Left ventricle myocardium inferior (tissue), 1 donor: ENCODE measurements at places on chromosomes 16 and 17. TPM values are rescaled to one million over a fixed set of nuclear protein-coding genes. Genes with fewer than 3 reads are reported as not detected.

Gene PSMD11
- 63.7 TPM for total RNA-seq

Gene ATP6V0C
- total RNA-seq = 128 TPM

Gene C16orf95
- total RNA-seq = 3.2 TPM

Gene JPT1
- 13.8 TPM for total RNA-seq

Gene ATP2A3
- 8.6 TPM for total RNA-seq

Gene CSH1
- not detected for total RNA-seq

DNA sequence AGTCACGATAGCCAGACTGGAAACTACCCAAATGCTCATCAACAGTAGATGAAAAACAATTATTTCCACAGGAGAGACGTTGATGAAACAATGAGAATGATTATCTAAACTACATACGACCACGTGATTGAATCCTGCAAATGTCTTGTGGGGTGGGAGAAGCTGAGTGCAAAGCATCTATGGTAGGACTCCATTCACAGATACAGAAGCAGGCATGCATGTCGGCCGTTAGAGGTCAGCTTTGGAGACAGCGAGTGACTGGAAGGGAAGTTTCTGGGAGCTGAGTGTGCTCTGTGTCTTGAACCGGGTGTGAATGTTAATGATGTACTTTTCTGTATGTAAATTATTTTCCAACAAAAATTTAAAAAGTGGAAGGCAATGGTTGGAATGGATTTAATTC is 71.5 kb upstream of the DNAJA2 start:
- no peak for DNase-seq

GRCh38 chr17:74466111-74466827 is at the start of gene CD300A:
TSS of gene CD300A (plus strand) at chr17:74466634. CDS start at chr17:74466704, 70 bp downstream.
- DNase-seq = peak; percentile 55

DNA sequence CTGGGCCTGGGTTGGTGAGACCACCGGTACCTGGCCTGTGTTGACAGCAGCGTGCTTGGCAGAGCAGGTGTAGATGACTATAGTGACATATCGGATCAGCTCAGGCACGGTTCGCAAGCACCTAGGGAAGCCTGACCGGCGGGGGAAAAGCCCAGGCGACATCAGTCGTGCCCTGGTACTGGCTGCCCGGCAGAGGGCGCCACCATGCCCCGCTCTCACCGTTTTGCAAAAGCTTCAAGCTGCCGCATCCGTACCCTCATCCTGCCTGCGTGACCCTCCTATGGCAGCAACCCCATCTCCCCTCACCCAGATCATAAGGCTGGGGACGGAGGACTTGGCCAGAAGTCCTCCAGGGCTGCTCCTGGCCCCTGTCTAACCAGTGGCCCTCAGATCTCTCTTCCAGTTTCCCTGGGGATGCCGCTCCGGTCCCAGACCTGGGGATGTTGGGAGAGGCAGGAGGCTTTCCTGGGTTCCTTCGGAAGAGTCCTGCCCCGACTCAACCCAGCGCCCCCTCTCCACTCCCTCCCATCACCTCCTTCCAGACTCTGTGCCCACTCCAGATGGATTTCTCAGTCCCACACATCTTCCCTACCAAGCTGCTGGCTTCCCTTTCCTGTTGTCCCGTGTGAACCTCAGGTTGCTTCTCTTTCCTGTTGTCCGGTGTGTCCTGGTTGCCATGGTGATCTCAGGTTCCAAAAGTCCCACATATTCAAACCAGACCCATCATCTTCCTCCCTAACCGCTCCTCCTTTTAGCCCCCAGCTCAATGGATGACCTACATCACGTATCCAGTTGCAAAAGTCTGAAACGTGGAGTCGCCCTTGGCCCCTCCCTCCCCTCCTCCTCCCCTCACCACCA is 13.7 kb downstream of the ALOX12B start:
- DNase-seq = peak; percentile 57

DNA sequence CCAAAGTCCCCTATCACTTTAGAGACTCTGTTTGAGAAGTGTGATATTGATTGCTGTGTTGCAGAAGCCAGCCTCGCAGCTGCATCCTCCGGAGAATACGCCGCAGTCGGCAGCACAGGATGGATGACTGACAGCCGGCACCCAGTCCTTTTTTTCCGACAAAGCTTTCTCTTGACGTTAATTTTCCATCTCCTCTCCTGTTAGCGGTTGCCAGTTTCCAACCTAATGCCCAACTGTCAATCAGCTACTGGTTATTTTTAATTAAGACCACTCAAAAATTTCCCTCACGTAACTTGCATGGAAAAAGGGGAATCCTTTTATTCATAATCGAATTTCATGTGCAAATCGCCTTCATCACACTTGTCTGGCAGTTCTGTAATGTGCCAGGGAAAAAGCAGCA is 953.9 kb downstream of the CDH11 start:
- no peak for DNase-seq

DNA sequence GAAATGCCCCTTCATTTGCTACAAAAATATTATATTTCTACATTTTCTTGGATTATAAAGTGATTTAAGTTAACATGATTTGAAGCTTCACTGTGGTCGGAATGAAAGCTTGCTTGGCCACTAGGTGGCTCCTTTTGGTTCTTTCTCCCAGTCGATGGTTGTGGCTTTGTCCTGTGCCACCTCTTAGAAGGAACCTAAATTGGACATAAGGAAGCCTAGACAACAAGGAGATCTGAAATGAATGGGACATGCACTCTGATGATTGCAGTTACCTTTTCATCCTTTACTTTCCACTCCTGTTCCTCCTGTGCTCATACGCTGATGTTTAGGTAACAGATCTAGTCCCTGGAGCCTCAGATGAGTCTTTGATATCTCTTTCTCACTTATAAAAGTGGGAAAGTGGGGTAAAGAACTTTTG is 39.2 kb downstream of the FTO start:
- no peak for DNase-seq

GRCh38 chr16:72536723-72537435 is 364.9 kb upstream of the PMFBP1 start:
- DNase-seq = no peak

DNA sequence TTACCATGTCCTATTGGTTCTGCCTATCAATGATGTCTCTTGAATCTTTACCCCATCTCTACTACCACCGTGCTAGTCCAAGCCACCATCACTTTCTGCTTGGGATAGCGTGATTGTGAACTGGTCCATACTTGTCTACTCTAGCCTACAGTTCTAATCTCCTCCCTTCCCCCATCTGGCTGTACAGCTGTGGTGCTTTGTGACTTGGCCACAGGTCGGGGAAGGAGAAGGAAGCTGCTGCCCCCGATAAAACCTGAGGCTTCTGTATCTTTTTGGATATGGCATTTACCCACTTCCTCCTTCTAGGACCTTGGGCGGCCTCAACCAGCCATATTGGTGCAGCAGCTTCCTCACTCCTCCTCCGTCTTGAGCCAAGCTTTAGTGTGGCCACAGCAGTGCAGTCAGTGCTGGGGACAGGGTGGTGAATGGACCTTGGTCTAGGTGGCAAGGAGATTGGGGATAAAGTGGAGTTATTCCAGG is 314 bp upstream of the ITGA2B start:
- DNase-seq = no peak

GRCh38 chr17:42321555-42321954 is 33.3 kb downstream of the STAT5A start:
- no peak for DNase-seq

GRCh38 chr16:86555704-86556075 is 655 bp upstream of the MTHFSD start:
- no peak for DNase-seq

DNA sequence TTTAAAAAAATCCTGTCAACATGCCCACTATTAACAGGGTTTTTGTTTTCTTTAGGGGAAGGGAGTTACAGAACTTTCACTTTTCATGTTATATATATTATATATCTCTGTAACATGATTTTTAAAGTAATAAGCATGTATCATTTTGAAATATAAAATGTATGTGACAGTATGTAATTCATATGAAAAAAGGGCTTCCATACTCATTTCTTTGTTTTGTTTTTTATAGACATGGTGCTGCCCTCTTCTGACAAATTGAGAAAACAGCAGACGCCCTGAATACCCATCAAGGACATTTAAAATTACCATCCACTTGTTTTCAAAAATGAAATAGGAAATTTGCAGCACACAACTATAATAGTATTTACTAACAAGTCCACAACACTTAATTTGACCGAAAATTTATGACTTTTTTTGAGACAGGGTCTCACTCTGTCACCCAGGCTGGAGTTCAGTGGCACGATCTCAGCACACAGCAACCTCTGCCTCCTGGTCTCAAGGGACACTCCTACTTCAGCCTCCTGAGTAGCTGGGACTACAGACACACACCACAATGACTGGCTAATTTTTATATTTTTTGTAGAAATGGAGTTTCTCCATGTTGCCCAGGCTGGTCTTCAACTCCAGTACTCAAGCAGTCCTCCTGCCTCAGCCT is 30.4 kb downstream of the CFDP1 start:
- no peak for DNase-seq

GRCh38 chr16:48157794-48158193 is 2.0 kb upstream of the ABCC12 start:
- no peak for DNase-seq

DNA sequence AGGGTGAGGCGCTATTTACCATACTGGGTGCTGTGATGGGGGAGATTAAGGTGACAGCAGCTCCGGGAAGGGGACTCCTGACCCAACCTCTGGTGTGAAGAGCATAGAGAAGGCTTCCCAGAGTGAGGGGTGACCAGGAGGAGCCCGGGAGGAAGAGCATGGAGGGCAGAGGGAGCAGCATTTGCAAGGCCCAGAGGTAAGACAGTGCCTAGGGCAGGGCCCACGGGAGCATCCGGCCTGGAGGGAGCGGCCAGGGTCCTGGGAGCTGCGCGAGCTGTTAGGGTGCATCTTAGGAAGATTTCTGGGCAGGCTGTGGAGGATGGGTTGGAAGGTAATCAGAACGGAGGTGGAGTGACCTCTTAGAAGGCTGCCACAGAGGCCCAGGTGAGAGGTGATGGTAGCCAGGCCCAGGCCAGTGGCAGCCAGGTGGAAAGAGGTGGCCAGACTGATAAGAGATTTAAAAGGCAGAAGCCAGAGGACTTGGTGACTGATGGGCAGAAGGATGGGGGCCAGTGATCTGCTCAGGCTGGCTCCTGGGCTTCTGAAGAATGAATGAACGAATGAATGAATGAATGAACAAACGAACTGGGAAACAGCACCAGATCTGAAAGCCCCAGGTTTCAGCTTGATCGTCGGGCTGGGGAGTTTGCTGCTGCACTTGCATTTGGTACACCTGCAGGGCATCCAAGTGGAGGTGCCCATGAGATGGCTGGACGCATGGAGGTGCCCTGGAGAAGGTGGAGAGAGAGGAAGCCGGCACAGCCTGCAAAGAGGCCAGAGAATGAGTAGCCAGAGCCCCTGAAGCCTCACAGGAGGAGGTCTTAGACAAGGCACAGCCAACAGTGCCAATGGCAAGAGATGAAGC is 13.0 kb upstream of the TMEM92 start:
- no peak for DNase-seq

DNA sequence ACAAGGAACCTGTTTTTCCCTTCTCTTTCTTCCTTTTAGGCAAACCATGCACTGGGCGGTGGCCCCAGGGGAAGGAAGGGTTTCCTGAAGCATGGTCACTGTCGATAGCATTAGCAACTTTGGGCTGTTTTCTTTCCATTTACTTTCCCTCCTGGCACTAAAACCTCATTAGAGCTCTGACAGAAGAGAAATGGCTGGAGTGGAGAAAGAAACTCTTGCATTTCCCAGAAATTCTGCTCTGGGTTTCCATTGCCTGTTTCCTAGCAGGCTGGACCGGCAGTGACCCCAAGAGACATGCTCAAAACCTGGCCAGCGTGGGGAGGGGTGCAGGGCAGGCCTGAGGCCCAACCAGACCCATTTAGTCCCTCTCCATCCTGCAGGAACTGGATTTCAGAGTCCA is 230.7 kb upstream of the CCL2 start:
- no peak for DNase-seq

DNA sequence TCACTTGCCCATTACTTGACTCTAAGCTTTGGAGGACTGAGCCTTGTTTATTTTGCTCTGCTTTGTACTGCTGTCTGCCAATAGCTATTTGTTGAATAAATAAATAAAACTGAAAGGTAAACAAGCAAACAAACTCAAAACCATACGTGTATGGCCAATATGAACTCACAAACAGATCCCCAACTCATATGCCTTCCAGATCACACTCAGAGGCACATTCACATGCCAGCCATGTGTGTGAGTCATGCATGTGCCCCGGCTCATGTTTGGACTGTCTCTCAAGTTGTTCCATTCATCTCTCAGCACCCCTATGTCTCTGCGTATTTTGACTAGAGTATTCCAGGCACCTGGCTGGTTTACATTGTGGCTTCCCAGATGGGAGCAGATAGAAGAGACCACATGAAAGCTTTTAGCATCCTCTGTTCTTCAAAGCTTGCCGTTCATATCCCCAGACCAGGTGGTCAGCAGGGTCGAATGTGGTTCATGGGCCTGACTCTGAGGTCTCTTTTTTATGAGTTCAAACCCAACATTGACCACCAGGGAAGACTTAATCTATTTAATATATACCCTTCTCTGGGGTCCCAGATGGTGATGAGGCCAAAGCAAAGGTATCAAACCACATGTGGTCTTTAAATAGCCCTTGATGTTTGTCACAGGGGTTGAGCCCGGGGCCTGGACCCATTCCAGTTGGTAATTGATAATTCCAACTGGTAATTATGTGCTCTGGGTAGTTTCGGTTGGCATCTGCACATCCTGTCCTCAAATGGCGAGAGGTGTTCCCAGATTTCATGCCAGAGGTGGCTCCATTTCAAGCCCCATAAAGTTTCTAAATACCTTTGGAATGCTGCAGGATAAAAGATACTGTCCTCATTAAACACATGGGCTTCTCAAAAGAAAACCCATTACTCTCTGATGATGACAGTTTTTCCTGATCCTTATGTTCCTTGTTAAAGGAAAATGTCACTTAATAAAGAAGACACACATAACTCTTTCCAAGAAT is 287.3 kb upstream of the MAF start:
- no peak for DNase-seq

DNA sequence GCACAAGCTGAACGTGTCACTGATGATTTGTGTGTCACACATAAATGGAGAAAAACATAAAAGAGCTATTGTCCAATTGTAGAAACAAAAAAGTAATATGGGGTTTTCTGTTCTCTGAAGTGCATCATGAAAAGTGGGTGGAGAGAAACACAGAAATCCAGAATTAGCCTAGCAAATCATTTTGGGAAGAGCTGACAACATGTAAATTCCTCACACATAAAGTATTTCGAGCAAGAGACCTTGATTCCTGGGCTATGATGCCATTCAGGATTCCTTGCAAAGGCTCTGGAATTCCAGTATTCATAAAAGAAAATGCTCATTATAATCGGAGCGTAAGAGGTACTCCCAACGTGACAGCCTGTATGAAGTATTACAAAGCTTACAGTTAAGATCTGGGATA is 1.1 kb downstream of the DCUN1D3 start:
- DNase-seq = no peak

- no peak for DNase-seq
Measured at GRCh38 chr16:50996830-50997186, 154.3 kb downstream of the SALL1 start.

- DNase-seq = no peak
Measured at GRCh38 chr16:64532691-64533090, 589.2 kb downstream of the CDH11 start.
